ENCODE measurements at places on chromosomes 5 and 9.

- DNase-seq: no peak
Observed at GRCh38 chr5:59712836-59713497, 180.6 kb downstream of the PDE4D start.

DNA sequence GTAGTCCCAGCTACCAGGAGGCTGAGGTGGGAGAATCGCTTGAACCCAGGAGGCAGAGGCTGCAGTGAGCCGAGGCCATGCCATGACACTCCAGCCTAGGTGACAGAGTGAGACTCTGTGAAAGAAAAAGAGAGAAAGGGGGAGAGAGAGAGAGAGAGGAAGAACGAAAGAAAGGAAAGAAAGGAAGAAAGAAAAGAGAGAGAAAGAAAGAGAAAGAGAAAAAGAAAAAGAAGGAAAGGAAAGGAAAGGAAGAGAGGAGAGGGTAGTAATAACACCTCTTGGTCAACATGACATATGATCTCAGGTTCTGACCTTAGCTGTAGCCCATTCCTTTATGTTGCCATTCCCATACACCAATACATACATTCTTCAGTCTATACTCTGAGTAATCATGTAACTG, 14.1 kb downstream of the FBXW11 start:
- DNase-seq: no peak

DNA sequence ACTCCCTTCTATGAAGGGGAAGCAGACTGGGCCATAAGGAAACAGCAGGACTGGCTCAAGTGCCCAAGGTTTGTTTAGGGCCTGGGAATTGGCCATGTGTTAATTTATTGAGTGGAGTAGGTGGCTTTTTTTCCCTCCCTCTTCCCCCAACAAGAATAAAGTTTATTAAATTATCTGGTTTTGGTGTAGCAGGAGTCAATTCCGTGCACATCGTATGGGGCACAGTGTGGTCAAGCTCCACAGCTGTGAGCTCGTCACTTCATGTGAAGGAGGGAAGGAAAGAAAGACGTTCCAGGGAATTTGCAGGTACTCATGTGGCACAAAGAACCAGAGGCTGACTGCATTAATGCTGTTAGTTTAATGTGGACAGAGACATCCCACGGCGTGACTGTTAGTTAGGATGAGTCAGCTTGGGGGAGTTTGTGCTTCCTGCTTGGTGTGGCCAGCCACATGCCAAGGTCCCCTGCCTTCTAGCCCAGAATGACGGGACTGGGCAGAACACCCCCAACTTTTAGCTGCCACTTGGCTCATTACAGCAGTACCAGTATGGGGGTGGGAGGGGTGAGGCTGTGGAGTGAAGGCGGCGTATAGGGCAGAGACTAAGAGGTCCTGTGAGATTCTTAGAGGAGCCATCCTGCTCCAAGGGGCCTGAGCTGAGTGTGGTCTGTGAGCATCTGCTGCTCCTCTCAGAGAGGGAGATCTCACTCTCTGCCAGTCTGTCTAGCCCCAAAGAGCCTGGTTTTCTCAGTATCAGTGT, 33.2 kb downstream of the CSF1R start:
- no peak for DNase-seq

GRCh38 chr5:60514152-60514551, 185.8 kb downstream of the DEPDC1B start:
- no peak for DNase-seq

DNA sequence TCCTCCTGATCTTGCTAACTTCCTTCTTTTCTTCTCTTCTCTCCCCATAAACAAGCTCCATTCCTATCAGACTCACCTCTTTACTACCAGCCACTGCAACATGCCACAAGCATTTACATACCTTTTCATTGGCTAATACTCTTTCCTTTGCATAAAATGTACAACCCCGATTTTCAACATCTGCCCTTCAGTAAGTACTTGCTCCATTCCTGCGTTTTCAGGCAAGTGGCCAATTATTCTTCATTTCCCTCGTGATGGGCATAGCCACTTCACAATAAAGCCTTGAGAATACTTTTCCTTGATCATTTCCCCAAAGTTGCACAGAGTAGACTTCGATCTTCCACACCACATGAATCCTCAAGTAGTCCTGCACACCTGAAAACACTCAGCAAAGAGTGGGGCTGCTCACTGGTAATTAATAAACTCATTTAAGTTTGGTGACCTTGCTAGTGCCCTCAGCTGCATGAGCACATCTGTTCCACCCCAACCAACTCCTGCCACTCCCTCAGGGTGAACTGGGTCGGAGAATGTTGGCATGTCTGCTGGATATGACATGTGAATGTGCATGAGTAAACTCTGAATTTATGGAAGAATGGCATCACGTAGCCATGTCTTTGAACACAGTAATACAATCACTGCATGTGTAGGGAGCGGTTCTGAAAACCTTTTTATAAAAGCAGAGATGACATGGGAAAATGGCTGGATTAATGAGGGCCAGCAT, 535.8 kb downstream of the SEMA5A start:
- DNase-seq: no peak

DNA sequence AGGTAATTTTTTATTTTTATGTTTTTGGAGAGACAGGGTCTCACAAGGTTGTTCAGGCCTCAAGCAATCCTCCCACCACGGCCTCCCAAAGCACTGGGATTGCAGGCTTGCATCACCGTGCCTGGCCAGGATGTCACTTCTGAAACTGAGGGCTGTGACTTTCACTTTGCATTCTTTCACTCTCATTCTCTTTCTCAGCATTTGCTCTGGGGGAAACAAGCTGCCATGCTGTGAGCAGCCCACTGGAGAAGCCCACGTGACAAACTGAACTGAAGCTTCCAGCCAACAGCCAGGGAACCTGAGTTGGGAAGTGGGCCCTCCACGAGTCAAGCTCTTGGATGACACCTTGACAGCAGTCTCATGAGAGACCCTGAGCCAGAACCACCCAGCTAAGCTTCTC, 109.4 kb downstream of the C5orf15 start:
- no peak for DNase-seq

DNA sequence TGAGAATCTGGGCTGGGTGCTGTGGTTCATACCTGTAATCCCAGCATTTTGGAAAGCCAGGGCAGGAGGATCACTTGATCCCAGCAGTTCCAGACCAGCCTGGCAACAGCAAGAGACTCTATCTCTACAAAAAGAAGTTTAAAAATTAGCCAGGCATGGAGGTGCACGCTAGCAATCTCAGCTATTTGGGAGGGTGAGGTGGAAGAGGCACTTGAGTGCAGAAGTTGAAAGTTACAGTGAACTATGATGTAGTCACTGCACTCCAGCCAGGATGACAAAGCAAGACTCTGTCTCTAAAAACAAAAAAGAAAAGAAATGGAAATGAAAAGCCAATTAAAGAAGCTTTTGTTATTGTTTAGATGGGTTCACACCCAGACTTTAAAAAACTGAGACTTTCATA, 131.6 kb upstream of the RASA1 start:
- no peak for DNase-seq

GRCh38 chr9:89351584-89352300, 33.4 kb downstream of the SECISBP2 start:
- DNase-seq: no peak

GRCh38 chr9:133916159-133916541, 76.0 kb downstream of the VAV2 start:
- no peak for DNase-seq

GRCh38 chr5:140794595-140795258, at the start of gene PCDHA2:
Gene PCDHA2, plus strand, starts transcription at chr5:140794852.
- peak; percentile 46 for DNase-seq

- no peak for DNase-seq
Observed at GRCh38 chr5:67770431-67771025, 445.0 kb upstream of the PIK3R1 start.

DNA sequence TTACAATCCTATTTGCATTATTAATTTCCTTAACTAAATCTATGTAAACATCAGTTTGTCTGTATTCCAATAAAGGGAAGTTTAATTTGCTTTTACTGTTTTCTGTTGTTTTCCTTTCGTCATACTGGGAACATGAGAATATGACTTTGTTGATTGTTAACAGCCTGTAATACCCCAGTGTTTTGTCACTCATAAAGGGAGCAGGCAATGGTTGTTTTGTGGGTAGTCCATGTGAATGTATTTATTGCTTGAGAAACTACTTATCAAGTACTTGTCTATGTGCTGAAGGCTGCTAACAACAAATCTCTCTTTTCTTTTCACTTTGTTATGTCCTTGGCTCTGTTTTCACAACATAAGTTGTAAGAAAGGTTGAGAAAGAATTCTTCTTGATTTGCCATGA, 1070.2 kb upstream of the ACO1 start:
- DNase-seq: no peak

- DNase-seq: no peak
Observed at GRCh38 chr5:178382754-178383164, 150.2 kb upstream of the PHYKPL start.

DNA sequence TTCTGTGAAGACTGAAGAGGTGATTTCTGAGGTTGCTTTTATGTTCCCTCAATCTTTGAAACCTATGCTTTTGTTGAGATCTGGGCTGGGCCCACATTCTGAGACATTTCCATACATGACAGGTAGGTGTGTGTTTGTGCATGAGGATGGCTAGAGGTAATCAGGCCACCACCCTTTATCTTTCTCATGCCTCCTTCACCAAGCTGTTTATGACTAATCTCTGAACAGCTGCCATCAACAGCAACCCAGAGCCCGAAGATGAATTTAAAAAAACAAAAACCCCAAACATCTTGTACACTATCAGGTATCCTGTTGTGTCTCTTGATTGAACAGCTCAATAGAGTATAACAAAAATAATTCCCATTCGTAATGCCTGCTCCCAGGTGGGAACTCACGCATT, 12.6 kb upstream of the C5orf46 start:
- DNase-seq: no peak

- no peak for DNase-seq
Observed at GRCh38 chr5:131171276-131171810, 599 bp downstream of the LYRM7 start.

DNA sequence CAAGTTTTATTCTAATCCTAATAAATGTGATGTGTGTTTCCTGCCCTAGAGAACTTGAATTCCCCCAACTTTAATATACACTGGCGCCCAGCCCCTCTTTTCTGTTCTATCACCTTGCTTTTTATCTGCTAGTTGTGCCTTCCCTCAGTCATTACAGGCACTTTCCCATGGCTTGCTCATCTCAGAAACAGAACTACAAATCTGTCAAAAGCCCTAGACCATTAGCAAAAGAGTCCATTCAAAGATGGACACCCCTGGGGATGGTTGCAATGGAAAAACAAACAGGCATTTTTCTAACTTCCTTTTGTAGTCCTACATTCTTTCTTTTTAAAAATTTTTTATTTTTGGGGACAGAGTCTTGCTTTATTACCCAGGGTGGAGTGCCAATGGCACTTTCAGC, 48.2 kb downstream of the FRMD3 start:
- no peak for DNase-seq

GRCh38 chr9:85290019-85290418, 451.7 kb downstream of the AGTPBP1 start:
- no peak for DNase-seq

- no peak for DNase-seq
Observed at GRCh38 chr5:133377736-133378135, 234.6 kb downstream of the FSTL4 start.

DNA sequence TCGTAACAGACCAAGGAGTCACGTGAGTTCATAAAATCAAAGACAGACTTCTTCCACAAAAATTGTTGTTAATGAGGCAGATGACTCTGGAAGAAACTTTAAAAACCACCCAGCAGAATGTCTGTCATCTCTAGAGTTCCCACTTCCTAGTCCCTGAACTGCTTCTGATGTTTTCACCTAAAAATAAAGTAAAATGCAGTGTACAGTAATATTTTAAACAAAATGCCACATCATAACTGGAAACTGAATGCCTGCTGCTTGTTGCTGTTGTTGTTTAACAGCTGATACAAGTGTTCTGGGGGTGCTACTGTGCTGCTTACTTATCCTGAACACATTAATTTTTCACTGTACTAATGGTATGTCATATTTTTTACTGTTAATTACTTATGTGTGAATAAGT, 577.2 kb downstream of the MTRR start:
- no peak for DNase-seq

DNA sequence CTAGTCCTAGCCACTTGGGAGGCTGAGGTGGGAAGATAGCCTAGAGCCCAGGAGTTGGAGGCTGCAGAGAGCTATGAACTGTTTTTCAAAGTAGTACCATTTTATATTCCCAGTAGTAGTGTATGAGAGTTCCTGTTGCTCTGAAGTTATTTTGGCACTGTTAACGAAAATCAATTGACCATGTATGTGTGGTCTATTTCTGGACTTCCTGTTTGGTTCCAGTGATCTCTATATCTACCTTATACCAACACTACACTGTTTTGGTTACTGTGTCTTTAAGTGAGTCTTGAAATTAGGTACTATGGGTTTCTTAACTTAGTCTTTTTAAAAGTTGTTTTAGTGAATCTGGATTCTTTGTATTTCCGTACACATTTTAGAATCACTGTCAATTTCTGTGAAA, 13.6 kb downstream of the SLF1 start:
- no peak for DNase-seq

DNA sequence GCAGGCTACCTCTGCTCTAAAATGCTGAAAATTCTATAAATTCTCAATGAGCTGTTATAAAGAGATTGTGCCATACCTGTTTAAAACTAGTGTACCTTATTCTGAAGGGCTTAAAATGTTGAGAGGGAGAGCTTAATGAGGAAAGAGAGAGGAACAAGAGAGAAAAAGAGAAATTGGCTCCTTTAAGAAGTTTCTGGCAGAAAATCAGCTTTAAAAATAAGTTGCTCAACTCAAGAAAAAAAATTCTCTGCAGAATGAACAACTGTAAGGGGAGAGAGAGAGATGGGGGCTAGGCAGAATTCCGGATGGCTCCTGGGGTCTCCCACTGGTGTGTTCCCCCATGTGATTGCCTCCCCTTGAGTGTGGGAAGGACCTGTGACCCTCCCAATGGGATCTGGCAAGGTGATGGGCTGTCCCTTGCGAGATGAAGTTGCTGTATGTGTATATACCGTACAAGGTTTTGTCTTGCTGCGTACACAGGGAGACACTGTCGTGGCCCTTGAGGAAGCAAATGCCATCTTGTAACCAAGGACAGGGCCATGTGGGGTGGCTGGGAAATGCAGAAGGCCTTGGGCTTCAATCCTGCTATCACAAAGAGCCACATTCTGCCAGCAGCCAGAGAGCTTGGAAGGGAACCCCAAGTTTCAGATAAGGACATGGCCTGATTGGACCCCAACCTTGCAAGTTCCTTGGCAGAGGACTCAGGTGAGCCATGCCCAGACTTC, 64.3 kb upstream of the S1PR3 start:
- no peak for DNase-seq

DNA sequence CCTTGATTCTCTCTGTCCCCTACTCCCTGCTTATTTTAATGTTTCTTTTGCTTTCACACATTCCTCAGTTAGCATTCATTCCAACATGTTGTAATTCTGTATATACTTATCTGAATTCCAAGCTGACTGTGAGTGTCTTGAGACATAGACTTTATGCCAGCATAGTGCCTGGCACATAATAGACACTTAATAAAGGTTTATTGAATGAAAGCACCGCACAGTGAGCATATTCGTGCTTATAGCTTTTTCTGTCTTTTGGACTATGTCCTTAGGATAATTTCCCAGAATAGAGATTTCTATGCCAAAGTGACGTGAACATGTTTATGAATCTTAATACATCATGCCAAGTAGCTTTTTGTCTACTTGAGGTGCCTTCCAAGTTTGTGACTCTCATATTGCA, 174.6 kb downstream of the CD180 start:
- DNase-seq: no peak

GRCh38 chr9:101148344-101148743, 119.8 kb downstream of the PLPPR1 start:
- no peak for DNase-seq

- DNase-seq: no peak
Observed at GRCh38 chr5:170339780-170340167, 42.2 kb upstream of the LCP2 start.

Data from NCI-H187 (cell line).